Activated CD4-positive, alpha-beta T cell treated with anti-CD3 and anti-CD28 coated beads, Interleukin-10, Interleukin-2, amounts not matched to agents 100 ng/mL and 50 ng/mL, durations not matched to agents 16 hours and 8 hours (primary cell): ENCODE measurements at places on chromosomes 2 and 18.

- DNase-seq: no peak
Measured at GRCh38 chr2:174465327-174465726, 21.5 kb downstream of the GPR155 start.

- no peak for DNase-seq
Measured at GRCh38 chr18:53907921-53908320, 316.5 kb downstream of the MBD2 start.

GRCh38 chr2:183179156-183179555 lies 54.9 kb downstream of the NUP35 start:
- DNase-seq: no peak

DNA sequence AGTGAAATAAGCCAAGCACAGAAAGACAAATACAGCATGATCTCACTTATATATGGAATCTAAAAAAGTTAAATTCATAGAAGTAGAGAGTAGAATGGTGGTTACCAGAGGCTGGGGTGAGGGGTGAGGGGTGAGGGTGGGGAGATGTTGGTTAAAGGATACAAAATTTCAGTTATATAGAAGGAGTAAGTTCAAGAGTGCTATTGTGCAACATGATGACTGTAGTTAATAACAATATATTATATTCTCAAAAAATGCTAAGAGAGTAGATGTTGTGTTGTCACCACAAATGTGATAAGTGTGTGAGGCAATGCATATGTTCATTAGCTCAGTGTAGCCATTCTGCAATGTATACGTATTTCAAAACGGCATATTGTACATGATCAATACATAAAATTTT lies 26.4 kb upstream of the GULP1 start:
- DNase-seq: no peak
